ENCODE measurements at places on chromosomes 11 and 22. TPM values are rescaled to one million over a fixed set of nuclear protein-coding genes. Genes with fewer than 3 reads are reported as not detected.

Gene GDPD4
- polyA plus RNA-seq: 0.12 TPM

DNA sequence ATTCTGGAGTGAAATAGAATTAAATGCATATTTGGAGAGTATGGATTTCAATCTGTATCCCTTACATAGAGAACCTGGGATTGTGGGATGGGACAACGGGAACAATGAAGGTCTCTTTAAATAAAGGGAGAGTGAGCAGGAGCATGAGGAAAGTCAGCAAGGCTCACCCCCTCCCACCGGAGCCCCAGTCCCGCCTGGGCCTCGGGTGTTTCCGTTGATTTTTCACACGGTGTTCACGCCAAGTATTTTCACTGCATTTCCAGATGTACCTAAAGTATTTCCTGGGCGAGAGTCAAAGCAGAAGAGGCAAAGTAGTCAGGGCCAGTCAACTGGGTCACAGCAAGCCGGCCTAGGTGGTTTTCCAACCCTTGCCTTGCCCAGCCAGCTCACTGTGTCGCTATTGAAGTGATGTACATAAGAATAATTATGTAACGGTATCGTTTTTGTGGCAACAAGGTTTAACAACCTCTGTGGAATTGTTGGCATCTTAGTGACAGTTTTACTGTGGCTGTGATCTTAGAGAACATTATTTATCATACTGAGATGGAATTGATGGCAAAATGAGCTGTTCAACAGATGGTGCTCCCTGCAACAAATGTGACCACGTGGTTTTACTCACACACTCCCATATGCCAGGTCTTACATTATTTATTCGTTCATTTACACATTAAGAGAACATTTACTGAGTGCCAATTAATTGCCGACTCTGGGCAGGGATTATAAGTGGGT lies 177.3 kb downstream of the ADAMTS15 start:
- DNase-seq: no peak

Gene SCGB1D1
- not detected for polyA plus RNA-seq

DNA sequence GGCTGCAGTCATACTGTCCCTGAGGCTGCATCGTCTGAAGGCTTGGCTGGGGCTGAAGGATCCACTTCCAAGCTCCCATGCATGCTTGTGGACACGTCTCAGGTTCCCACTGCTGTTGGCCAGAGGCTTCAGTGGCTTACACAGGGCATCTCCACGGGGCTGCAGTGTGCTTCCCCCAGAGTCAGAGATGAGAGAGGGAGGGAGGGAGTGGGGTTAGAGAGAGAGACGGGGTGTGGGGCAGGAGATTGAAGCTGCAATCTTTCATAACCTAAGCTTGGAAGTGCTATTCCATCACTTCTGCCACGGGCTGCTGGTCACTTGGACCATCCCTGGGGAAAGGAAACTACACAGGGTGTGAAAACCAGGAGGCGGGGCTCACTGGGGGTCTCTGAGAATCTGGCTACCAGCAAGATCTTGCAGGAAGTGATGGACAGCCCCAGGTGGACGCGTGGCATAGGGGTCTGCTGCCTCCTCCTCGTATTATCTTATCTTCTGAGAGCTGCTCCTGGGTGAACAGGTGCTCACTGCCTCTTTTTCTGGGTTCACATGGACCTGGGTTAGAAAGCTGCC lies 63.0 kb upstream of the MYEOV start:
- peak; percentile 15 for DNase-seq

Gene INS
- polyA plus RNA-seq: 37.6 TPM

GRCh38 chr11:91459840-91460239 lies 764.8 kb upstream of the FAT3 start:
- no peak for DNase-seq

DNA sequence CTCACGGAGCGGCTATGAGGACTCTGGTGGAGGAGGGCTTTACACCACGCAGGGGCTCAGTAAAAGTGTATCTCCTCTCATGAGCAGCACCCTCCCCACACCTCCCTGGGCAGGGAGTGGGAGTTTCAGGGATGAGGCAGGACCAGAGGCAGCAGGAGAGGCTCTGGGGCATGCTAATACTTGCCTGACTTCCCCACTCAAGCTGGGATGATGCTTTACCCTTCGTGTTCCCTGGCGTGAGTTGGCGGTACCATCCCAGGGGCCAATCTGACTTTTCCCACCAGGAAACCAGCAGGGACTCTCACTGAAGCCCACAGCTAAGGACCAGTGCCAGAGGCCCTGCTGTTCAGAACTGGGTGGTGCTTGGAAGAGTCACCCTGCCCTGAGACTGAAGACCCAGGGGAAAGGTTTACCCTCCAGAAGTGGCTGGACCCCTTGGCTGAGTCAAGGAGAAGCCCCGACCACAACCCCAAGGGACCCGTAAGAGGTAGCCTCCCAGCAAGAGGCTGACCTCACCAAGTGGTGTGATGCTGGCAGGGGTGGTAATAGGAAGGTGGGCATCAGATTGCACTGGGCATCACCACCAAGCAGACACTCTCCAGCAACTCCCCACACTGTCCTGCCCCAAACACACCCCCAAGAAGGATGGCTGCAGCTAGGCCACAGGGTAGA lies 65.6 kb downstream of the THAP12 start:
- no peak for DNase-seq

Gene SHISA8
- polyA plus RNA-seq: not detected

DNA sequence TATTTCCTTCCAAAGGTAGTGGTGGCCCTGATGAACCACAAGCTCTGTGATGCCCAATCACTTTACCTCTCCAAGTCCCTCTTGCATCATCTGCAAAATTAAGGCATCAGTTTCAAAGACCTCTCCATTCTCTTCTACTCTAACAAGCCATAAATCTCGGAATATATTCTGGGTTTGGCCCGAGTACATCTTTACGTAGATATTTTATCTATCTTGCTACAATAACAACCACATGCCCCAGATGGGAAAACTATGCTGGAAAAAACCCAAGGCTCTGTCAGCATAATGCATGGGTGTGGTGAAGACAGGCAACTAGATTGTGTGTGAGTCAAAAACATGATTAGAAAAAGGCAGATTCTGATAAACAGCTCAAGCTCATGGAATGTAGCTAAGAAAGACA lies 228.2 kb upstream of the BLID start:
- no peak for DNase-seq

- peak; percentile 76 for DNase-seq
These were observed 35.7 kb upstream of the KLHL35 start for GRCh38 chr11:75468534-75469340.

Gene TENM4
- 0.31 TPM for polyA plus RNA-seq

GRCh38 chr22:49967706-49968208 lies 7.2 kb downstream of the PIM3 start:
- DNase-seq: peak; percentile 78

Gene GCAT
- polyA plus RNA-seq: 18.2 TPM

Gene LIF
- polyA plus RNA-seq: 5.0 TPM

Gene CCDC15
- 0.61 TPM for polyA plus RNA-seq

GRCh38 chr11:102223859-102224258 lies 93.4 kb upstream of the BIRC3 start:
- no peak for DNase-seq

Data from stomach (tissue), 19 donors.